ENCODE measurements at places on chromosomes 7 and 10.

- no peak for DNase-seq
These were observed 22.0 kb downstream of the TWIST1 start for GRCh38 chr7:19095353-19095860.

DNA sequence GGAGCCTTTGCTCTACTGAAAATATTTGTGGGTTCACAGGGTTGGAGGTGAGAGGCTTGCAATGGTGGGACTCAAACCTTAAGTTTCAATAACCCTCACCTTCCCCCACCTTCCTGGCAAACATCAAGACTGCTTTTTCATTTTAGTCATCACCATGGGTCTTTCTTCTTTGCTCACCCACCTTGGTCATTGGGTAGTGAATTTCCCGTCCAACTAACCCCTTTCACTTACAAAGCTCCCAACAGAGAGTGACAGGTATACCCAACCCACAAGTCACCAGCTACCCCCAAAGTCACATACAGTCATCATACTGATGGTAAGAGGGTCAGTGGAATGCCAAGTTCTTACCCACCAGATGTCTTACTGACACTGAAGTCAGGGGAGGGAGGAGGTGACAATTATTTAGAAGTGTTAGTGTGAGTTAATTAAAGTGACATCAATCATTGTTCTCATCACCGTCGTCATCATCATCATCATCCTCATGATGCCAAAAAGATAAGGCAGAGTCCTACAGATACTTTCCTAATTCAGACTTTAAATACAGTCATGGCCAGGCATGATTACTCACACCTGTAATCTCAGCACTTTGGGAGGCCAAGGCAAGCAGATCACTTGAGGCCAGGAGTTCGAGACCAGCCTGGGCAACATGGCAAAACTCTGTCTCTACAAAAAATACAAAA, 49.0 kb downstream of the PIK3AP1 start:
- DNase-seq, result no peak

DNA sequence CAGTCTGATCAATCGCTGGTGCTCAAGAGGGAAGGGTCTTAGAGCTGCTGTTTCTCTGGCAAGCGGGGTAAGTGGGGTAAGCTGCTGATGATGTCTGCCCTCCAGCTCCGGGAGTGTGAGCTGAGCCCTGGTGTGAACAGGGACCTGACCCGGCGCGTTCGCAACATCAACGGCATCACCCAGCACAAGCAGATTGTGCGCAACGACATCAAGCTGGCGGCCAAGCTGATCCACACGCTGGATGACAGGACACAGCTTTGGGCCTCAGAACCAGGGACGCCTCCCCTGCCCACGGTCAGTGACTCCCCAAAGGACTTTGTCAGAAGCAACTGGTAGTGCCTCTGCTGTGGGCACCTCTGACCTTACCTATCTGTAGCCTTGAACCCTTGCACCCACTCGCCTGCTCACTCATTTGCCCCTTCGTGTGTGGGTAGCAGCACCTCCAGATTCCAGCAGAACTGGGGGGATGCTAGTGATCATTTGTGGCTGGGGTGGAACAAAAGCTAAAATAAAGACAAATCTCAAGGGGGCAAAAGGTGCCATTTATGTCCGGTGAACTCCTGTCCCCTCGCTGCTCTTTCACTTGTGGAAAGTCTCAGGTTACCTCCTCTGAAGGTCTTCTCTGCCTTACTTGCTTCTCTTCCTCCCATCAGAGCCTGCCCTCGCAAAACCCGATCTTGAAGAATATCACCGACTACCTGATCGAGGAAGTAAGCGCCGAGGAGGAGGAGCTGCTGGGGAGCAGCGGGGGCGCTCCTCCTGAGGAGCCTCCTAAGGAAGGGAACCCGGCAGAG, 3.2 kb downstream of the UFSP1 start:
- DNase-seq, result no peak

- no peak for DNase-seq
These were observed 19.0 kb downstream of the EBF3 start for GRCh38 chr10:129945064-129945463.

GRCh38 chr7:111752022-111752582, 189.8 kb upstream of the IMMP2L start:
- DNase-seq, result no peak

GRCh38 chr10:101011517-101012423, 12.2 kb downstream of the LZTS2 start:
- no peak for DNase-seq
